ENCODE measurements at places on chromosomes 1 and 21. TPM values are rescaled to one million over a fixed set of nuclear protein-coding genes. Genes with fewer than 3 reads are reported as not detected.

DNA sequence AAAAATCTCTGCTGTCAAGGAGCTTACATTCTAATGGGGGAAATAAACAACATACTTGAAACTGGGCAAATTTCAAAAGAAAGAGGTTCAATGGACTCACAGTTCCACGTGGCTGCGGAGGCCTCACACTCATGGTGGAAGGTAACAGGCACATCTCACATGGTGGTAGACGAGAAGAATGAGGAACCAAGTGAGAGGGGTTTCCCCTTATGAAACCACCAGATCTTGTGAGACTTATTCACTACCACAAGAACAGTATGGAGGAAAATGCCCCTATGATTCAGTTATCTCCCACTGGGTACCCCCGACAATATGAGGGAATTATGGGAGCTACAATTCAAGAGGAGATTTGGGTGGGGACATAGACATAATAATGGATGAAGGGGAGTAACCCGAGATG, 226.4 kb downstream of the ZP4 start:
- no peak for DNase-seq

DNA sequence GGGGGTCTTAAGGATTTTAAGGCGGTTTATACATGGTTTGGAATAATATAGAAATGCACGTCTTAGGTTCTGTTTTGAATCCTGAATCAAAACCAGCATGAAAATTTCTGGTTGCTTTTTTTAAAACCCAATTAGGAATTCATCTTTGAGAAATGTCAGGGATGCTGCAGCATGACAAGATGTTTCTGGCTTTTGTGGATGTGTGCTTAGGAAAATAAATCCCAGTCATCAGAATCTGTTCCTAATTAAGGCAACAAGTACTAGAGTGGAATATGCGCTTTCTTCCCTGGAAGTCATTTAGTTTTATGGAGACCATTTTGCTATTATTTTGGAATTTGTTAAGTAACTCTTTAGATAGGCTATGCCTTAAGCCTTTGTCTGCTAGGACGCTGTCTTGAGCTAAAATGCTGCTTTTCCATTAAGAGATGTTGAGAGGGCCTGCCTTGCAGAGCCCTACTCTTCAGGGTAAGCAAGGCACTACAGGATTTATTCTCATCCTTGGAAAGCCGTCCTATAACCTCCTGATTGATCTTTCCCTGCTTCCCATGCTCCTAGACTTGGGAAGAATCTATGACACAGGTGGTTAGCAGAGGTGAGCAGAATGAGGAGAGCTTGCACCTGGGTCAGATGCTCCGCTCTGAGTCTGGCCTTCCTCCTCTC, 332.8 kb downstream of the DISC1 start:
- no peak for DNase-seq

The GSTM5 gene
- not detected for total RNA-seq

DNA sequence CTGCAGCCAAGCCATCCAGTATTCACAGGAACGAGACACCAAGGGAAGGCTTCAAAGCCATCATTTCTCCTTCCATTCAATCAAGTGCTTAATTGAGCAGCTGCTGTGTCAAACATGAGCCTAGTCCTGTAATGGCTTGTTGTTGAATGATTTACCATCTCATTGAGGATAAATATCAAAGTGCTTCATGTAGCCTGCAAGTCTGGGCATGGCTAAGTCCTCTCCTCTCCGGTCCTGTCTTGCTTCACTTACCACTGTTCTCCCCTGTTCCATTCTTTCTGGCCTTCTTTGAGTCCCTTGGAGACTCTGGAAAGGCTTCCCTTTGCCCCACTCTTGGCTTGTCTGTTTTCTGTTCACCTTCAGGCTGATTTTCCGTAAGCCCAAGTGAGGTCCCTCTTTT, 279.8 kb downstream of the PBX1 start:
- DNase-seq = no peak

- no peak for DNase-seq
Measured at GRCh38 chr21:31318971-31319370, 25.1 kb downstream of the TIAM1 start.

The NBPF8 gene
- total RNA-seq = 56.0 TPM

The FAM163A gene
- total RNA-seq = not detected

DNA sequence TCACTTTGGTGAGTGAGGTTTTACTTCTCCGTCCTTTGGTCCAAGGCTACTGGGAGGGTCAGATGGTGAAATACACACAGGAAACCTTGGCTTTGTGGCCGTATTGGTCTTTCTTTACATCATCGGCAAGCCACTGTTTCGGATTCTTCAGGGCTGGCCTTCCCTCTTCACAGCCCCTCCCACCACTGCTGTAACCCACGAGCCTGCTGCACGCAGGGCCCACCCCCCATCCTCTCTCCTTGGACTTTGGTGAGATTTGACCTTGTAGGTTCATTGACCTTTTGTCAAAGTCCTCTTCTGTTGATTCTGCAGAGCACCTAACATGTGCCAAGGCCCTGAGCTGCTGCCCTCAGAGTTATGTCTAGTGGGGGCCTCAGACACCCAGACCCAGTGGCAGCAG, 328.6 kb downstream of the CAMTA1 start:
- DNase-seq = no peak

The KCNJ9 gene
- not detected for total RNA-seq

GRCh38 chr1:243407284-243408018, 151.6 kb downstream of the SDCCAG8 start:
- DNase-seq = no peak

DNA sequence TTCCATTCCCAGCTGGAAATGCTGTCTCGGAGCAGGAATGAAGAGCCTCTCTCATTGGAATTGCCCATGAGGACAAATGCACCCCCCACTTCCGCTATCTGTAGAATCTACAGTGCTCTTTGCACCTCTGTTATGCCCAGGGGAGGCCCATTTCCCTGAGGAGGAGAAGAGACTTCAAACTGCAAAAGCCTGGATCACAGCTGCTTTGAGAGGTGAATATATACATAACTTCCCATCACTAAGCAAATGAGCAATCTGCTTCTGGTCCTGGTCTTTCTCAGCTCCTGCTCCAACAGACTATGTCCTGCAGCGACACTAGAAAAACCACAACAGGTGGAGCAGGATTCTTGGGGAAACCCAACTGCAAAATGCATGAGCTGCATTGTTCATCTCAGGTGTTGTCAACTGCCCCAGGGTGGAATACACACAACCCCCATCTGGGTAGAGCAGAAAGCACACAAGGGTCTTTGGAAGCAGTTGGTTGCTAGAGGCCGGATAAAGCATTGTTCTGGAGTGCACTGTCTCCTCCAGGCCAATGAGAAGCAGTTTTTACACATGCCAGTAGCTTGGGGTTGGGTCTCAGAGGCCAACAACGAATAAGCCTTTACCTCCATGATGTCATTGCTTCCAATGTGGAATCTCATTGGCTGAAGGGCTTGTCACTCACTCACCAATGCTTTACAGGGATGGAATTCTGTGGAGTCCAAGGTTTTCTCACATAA, 67.7 kb upstream of the RAB4A start:
- DNase-seq = no peak

GRCh38 chr21:41639766-41640165, 127.1 kb downstream of the RIPK4 start:
- DNase-seq = no peak

GRCh38 chr1:218397752-218398339, 52.7 kb downstream of the TGFB2 start:
- no peak for DNase-seq

The IL19 gene
- not detected for total RNA-seq

- DNase-seq = no peak
Measured at GRCh38 chr1:212138457-212138856, 102.9 kb downstream of the DTL start.

The CFAP74 gene
- total RNA-seq = not detected

GRCh38 chr1:34681480-34682451, 73.1 kb upstream of the GJB5 start:
- DNase-seq = peak; percentile 23

DNA sequence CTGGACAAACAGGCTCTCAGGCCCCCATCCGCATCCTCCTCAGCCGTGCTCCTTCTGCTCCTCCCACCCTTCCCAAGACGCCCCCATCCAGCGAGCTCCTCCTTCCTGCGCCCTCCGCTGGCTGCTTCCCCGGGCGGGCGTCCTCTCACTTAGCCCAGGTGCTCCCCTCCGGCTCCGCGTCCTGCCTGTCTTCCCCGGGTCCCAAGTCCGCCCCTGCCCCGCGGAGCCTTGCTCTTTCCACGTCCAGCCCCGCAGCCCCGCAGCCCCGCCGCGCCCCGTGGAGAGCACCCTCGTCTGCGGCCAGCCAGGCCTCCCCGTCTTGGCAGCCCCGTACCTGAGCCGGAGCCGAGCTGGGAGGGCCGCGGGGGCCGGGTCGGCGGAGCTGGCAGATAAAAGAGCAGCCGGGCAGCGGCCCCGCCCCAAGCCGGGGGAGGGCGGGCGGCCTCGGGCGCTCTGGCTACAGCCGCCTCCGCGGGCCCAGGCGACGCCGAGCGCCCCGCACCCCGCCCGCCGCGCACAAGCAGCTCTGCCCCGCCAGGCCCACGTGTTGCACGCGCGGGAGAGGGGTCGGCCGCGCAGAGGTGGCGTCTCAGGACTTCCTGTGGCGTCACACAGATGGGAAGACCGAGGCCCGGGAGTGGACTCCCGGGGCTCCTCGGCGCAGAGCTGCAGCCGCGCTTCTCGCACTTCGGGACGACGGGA, at the start of gene PAQR7:
Gene PAQR7 (minus strand): TSS at position 555 of the 702 bp plus-strand sequence. CDS start 11,869 bp downstream, outside the sequence.
- DNase-seq = peak; percentile 61

GRCh38 chr1:226823643-226824042, 46.8 kb upstream of the PSEN2 start:
- DNase-seq = no peak

The SEMA4A gene
- 1.2 TPM for total RNA-seq

GRCh38 chr1:56424744-56425493, 154.4 kb downstream of the PLPP3 start:
- DNase-seq = no peak

DNA sequence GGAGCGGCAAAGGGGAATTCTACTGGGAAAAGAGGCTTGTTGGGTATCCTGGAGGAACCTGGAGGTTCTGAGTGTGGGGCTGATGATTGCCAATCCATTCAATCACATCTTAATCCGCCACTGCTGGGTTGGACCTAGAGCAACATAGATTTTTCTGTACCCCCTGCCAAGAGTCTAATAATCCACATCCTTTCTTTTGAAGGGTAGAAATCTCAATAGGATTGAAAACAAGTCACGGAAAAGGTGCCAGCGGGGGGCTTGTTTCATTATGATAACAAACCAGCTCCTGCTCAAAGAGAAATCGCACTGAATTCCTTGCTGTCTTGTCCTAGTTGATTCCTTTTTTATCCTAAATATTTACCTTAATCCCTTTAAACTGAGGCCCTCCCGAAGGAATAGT, 528.5 kb downstream of the ADGRL2 start:
- no peak for DNase-seq

The OR2L13 gene
- total RNA-seq = not detected

DNA sequence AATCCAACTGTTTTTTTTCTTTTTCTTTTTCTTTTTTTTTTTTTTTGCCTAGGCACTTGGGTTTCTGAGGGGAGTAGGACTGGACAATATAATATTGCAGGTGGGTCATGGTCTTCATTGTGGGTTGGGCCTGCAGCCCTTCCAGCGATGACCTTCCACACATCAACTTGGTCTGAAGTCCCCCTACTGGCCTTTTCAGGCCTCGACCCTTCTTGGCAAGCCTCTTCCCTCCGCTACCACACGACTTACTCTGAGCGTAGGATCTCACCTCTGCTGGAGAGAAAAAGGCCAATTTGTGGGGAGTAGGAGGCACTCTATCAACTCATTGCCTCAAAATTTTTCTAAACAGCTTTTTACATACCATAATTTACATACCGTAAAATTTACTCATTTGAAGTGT, 51.1 kb upstream of the GRIK3 start:
- DNase-seq = no peak

The TAS1R2 gene
- total RNA-seq = not detected

DNA sequence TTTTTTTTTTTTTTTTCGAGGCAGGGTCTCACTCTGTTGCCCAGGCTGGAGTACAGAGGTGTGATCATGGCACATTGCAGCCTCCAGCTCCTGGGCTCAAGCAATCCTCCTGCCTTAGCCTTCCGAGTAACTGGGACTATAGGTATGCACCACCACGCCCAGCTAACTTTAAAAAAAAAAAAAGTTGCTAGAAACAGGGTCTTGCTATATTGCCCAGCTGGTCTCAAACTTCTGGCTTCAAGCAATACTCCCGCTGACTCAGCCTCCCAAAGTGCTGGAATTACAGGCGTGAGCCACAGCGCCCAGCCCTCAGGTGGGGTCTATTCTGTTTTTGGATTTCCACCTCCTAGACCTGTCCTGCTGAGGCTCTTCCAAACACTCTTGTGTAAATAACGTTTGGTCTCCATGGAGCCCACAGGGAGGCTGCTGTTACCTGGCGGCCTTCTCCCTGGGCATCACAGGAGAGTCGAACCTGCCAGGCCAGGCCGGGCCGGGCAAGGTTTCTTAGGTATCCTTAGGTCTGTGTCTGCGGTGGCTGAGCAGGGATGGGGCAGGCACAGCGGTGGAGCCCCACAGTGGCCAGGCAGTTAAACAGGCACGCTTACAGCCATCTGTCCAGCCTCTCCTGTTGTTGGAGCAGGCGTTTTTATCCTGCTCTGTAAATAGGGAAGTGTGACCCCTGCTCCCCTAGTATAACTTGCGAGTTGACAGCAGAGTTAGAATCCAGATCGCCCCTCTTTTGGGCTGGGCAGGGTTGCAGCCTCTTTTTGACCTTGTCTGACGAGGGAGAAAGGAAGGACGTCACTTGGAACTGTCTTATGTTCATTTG, 18.8 kb downstream of the PLEKHM2 start:
- no peak for DNase-seq

The EMC1 gene
- total RNA-seq = 38.9 TPM

The COL24A1 gene
- total RNA-seq = not detected

The OLFML2B gene
- 0.63 TPM for total RNA-seq

DNA sequence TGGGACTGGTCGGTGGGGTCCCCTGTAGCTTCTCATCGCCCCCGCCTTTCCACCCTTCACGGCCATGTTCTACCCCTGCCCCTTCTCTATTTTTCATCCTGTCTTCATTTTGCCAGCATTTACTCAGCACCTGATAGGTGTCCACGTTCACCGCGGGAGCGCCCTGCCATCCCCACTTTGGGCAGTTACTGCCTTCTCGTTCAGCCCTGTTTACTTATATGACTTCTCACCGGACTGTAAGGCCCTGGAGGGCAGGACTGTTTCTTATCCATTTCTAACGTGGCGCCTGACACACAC, 380 bp downstream of the MFN2 start:
- no peak for DNase-seq

DNA sequence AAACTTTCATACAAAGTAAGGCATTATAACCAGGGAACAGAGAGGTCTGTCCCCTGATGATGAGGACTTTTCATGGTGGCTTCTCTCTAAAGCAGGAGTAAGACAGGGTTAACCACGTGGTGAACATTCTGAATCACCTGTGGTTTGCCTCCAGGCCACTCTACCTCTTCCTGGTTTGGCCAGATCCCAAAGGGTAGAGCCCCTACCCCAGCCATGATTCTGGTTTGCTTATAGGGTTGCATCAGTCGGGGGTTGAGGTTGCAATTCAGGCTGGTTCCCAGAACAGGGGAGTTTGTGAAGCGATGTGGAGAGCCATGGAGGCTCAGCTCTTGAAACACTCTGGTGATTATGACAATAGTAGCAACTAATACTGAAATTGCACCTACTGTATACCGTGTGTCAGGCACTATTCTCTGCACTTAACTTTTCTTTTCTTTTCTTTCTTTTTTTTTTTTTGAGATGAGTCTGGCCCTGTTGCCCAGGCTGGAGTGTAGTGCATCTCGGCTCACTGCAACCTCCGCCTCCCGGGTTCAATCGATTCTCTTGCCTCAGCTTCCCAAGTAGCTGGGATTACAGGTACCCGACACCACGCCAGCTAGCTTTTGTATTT, 8.3 kb downstream of the CNR2 start:
- no peak for DNase-seq

The CELA2B gene
- not detected for total RNA-seq

- no peak for DNase-seq
Measured at GRCh38 chr1:109391626-109392025, 6.1 kb downstream of the SORT1 start.

The LMOD1 gene
- total RNA-seq = not detected

The KDF1 gene
- 2.8 TPM for total RNA-seq
